ENCODE measurements at places on chromosomes 11 and 22. TPM values are rescaled to one million over a fixed set of nuclear protein-coding genes. Genes with fewer than 3 reads are reported as not detected.
A peak's percentile ranks its signal among the peaks of the same experiment; 100 is the strongest.

Gene DRICH1
- 0.35 TPM for total RNA-seq

Gene GDPD4
- total RNA-seq: not detected

Gene SCN3B
- total RNA-seq: 0.35 TPM

DNA sequence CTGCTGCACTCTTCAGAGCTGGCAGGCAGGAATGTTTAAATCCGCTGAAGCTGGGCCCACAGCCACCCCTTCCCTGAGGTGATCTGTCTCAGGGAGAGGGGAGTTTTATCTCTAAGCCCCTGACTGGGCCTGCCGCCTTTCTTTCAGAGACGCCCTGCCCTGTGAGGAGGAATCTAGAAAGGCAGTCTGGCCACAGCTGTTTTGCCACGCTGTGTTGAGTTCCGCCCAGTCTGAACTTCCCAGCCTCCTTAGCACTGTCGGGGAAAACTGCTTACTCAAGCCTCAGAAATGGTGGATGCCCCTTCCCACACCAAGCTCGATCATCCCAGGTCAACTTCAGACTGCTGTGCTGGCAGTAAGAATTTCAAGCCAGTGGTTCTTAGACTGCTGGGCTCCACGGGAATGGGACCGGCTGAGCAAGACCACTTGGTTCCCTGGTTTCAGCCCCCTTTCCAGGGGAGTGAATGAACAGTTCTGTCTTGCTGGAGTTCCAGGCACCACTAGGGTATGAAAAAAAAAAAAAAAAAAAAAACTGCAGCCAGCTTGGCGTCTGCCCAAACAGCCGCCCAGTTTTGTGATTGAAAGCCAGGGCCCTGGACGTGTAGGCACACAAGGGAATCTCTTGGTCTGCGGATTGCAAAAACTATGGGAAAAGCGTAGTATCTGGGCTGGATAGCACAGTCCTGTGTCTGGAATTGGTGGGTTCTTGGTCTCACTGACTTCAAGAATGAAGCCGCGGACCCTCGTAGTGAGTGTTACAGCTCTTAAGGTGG lies 127.4 kb downstream of the SPON1 start:
- DNase-seq: no peak

DNA sequence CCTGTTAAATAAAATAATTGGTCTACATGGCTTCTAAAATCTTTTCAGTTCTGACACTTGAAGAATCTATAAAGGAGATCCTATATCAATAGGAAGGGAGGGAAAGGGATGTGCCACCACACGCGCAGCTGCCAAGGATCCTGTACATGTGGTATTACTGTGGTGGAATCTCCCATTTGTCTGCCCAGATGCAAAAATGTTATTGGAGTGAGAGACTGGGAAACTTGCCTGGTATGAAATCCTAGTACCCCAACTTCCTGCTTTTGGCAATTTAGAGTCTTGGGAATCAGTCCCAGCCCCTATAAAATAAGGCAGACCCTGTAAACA lies 81.9 kb upstream of the PICALM start:
- no peak for DNase-seq

DNA sequence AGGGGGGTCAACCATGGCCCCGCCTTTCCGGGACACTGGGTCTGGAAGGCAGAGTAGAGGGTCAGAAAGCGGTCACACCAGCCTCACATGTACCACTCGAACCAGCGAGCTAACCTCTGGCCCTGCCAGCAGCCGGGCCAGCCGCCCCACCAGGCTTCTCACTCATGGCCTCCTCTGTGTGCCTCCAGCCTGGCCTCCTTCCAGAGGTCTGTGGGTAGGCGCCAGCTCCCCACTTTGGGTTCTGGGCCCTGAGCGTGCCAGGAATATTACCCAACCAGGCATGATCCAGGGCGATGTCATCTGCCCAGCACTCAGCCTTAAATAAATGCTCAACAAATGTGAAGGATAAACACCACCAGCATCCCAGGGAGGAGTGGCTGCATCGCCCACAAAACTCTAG lies 5.8 kb downstream of the SCUBE1 start:
- DNase-seq: no peak

- DNase-seq: no peak
Measured at GRCh38 chr22:45997777-45998637, 21.0 kb upstream of the WNT7B start.

DNA sequence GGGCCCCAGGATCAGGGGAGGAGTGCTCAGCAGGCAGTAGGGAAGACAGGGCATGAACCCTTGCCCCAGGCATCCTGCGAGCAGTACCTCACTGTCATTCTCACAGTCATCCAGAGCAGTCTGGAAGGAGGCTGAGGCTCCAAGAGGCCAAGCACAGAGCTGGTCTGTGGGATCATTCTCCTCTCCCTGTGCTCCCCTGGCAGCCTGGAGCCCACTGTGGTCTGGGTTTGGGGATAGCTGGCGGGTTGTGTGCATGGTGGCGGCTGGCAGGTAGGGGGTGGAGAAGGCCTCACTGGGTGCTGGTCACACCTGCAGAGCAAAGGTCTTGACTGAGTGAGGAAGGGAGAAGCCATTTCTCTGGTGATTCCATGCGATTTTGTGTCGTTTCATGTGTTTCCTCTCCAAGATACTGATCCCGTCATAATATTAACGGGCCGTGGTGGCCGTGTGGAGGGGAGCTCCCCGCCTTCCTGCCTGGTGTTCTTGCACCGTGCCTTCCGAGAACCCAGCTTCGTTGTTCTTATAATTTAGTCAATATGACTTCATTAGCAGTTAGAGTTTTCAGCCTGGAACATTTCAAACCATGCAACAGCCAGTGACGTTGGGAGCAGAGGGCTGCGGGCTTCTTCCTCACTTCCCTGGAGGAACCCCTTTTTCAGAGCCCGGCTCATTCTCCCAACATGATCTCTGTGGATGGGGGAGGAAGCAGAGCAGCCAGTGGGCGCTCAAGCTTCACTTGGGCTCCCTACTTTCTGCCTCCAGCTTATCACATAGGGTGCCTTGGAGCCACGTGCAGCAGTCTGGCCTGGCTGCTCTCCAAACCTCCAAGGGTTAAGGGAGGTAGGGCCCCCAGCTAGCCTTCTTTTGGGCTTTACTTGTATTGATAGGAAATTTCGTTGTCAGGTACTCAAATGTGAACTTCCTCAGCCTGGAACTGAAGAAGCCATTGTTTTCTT lies 20.8 kb upstream of the ADORA2A start:
- no peak for DNase-seq

GRCh38 chr11:130262424-130262823 lies 52.3 kb downstream of the ZBTB44 start:
- no peak for DNase-seq

DNA sequence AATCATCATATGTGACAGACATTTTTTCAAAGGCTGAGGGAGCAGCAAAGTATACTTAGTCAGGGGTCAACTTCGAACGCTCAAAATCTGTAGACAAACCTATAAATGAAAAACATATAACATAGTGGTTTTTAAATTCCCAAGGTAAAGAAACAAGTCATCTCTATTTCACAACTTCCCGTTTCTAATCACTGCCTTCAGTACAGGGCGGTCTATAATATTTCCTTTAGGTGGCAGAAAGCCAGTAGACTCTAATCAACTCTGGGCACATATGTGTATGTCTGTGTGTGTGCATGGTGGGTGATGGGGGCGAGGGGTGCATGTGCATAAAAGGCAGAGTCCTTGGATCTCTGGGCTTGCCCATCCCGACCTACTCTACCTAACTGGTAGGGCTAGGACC lies 55.0 kb upstream of the ARFGAP3 start:
- DNase-seq: no peak

DNA sequence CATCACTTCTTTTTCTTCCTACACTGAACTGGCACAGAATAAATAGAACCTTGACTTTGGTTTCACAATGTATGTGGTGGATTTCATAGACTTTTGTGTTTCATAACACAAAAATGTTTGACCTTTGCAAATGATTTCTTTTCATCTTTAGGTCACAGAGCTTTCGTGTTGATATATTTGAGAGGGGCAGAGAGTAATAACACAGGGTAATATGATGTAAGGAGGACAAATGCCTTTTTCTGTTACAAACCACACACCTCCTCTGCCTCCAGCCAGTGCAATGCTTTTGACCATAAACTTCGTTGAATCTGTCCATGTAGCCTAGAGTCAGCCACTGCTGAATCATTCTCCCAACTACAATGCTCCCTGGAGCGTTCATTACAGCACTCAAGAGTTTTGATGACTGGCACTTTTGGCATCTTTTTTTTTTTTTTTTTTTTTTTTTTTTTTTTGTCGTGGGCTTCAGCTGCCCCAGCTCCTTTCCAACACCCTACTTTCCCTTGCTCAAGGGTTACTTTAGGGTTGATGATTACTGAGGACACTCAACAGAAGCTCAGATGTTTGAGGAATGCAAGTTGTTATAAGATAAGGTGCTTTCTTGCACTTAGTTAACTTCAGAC lies 11.4 kb upstream of the CAT start:
- peak; percentile 99 for DNase-seq

DNA sequence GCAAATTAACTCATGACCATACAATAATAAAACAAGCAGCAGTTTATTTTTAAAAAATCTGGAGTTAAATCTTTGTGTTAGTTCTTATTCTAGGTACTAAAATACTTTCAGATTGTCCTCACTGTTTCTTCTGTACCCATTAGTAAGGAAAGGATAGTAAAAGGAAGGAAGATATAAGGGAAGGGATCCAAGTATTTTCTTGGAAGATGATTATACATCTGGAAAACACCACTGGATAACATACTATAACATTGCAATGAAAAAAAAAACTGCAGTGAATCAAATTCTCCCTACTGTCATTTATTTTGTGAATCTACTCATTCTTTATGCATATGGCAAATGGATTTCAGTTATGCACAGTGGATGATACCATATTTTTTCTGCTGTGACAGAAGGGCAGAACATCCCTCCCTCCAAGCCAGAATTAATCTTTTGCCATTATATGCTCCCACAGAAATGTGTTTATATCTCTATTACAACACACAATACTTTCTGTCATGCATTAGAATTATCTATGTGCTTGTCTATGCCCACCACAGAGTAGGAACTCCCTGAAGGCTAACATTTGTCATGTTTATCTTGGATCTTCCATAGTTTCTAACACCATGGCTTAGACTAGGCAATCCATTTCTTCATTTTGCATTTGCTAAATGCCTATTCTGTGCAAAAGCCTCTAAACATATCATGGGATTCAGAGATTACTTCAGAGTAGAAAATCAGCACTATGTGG lies 282.3 kb upstream of the CTSC start:
- DNase-seq: no peak

- DNase-seq: no peak
Measured at GRCh38 chr11:42112866-42113265, 653.4 kb upstream of the LRRC4C start.

DNA sequence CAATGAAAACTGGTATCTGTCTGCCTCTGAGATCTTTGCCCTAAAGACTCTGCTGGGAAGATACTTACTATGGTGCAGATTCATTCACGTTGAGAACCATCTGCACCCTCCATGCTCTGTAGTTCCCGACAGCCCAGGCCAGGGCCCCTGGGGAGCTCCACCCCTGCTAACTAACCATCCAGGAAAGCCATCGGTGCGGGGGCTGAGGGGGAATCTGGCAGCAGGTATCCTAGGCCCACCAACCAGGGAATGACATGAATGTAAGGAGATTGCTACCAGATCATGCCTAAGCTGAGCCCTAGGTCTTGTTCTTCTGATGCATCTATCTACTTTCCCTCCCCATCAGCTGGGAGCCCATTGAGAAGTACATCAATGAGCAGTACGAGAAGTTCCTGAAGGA lies 11.3 kb upstream of the WBP2NL start:
- DNase-seq: no peak

DNA sequence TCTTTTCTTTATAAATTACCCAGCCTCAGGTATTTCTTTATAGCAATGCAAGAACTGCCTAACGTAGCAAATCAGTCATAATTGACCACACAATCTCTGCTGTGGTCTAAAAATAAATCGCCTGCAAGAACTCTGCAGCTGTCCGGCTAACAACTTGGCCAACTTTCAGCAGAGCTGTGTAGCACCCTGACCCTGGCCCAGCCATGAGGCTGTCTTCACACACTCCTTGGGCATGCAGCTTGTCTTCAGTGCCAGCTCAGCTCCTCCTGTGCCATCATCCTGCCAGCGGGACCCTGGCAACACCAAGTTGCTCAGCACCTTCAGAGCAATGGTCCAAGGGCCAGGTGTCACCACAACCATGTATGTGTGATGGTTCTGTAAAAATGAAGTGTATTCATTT lies 355.6 kb downstream of the OPCML start:
- DNase-seq: no peak

DNA sequence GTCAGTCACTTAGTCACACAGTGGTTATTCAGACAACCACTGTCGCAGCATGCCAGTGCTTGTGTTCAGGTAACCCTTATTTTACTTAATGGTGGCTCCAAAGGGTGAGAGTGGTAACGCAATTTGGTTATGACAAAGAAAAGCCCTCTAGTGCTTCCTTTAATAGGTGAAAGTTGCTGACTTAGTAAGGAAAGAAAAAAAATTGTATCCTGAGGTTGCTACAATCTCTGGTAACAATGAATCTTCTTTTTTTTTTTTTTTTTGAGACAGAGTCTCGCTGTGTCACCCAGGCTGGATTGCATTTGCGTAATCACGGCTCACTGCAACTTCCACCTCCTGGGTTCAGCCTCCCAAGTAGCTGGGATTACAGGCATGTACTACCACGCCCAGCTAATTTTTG lies 64.5 kb downstream of the C11orf91 start:
- DNase-seq: no peak

DNA sequence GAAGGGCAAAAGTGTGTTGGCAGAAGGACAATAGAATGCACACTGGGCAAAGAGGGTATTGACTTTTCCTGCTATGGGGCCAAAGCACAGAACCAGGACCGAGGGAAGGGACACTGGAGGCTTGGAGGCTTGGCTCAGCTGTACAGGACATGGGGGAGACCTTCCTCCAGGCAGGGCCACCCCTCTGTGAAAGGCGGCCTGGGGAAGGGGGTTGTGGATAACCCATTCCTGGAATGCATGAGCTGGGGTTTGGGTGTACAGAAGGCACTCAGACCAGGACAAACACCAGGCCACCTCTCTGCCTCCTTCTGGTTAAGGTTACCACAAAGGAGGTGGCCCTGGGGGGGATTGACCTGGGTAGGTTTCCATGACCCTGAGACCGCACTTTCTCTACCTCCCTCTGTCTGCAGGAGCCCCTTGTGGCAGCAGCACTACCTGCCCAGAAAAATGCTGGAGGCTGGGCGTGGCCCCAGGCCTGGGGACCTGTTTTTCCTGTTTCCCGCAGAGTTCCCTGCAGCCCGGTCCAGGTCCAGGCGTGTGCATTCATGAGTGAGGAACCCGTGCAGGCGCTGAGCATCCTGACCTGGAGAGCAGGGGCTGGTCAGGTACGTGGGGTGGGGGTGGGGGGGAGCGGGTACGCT lies 9.6 kb downstream of the P2RY2 start:
- no peak for DNase-seq

DNA sequence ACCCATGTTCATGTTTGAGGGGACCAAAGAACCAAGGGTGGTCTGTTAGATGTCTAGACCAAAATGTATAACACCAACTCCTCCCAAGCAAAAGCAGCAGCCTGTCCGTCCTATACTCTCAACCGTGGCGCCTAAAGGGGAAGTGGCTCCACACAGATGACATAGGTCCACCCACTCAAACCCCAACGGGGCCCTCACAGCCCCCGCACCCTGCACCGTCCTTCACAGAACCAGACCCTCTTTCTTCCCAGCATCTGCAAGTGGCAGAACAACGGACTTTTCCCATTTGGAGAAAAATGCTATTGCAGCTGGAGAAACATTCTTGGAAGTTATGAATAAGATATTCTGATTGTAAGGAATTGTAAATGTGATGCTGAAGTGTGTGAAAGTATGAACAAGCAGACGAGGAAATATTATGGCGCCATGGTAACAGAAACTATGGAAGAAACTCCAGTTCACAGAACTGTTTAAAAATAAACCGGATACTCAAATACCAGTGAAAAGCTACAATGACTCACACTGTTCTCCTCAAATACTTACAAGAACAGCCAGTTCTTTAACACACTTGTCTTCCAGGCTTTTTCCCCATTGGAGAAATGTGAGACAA lies 76.5 kb upstream of the ARFGAP3 start:
- DNase-seq: peak; percentile 96

Data from renal cortical epithelial cell (primary cell).